ENCODE measurements at places on chromosomes 3 and 15.
A peak's percentile ranks its signal among the peaks of the same experiment; 100 is the strongest.

DNA sequence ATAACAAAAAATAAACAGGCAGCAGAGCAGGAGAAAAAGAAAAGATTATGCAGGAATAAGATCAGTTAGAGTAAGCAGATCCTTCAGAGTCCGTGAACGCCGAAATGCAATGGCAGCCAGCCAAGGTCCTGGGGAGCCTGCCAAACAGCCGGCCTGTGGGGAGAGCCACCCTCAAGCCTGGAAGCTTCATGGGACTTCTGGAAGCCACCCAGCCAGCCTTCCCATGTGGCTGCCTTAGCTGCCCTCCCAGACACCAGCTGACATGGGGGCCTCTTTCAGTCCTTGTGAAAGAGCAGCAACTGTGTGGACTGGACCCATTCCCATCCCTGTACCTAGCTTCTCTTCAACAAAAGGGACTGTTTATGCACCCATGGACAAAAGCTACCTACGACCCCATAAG, 64.9 kb upstream of the RAD18 start:
- DNase-seq: no peak

DNA sequence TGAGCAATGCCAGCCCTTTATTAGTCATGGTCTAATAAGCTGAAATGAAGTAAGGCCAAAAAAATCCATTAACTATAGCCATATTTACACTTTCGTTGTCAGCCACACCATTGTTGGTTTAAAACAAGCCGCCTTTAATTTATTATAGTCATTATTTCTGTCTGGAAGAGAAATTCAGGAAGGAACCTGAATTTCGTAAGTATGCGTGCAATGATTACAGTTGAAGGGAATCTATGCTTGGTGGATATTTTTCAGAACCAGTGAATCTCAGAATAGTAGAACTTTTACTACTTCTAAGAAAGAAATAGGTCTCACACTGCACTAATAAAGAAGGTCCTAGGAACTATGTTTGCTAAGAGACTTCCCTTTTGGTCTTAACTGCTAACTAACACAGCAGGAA, 59.1 kb downstream of the FAM43A start:
- no peak for DNase-seq

GRCh38 chr3:38222032-38222634, 43.5 kb upstream of the SLC22A13 start:
- DNase-seq: no peak

GRCh38 chr3:136192831-136193230, 3.3 kb downstream of the MSL2 start:
- no peak for DNase-seq

DNA sequence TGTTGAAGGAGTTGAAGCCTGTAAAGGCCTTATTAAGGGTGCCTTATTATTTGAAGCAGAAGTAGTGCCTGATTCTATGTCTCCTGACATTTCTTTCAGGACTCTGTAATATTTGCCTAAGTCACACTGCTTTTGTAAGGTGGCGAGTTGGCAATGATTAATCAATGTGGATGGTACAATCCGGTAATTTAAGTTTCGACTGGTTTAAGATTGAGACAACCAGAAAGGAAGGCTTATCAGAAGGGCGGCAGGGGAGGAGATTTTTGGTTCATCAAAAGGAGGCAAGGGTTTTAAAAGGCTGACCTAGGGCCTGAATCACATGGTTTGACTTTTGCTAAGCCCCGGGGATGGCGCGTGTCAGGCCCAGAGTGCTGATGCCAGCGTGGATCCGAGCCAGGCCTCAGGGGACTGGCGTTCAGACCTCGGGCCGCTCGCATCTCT, 830 bp upstream of the RNF13 start:
- DNase-seq: no peak

- no peak for DNase-seq
Observed at GRCh38 chr3:194046995-194047645, 88.8 kb upstream of the HES1 start.

DNA sequence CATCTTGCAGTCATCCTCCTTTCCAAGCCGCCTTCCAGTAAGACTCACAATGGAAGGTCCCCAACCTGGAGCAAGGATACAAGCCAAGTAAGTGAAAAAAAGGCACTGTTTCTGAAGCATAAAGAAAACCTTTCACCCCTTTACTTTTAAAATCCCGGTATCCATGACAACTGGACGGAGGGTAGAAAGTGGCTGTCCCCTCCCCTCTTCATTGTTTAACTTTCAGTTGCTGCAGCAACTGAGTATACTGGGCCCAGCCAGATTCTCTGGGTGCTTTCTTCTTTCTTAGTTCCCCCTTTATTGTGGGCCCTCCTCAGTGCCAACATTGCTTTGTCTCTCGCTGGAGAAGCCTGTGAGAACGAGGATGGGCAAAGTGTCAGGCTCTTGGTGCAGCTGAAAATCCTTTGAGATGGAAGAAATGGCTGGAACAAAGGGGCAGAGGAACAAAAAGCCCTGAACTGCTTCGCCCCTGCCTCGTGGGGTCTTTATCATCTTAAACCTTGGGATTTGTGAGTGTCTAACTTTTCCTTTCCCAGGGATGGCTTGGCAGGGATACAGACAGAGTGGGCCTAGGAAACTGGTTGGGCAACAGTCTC, 224.0 kb upstream of the RGMA start:
- no peak for DNase-seq

DNA sequence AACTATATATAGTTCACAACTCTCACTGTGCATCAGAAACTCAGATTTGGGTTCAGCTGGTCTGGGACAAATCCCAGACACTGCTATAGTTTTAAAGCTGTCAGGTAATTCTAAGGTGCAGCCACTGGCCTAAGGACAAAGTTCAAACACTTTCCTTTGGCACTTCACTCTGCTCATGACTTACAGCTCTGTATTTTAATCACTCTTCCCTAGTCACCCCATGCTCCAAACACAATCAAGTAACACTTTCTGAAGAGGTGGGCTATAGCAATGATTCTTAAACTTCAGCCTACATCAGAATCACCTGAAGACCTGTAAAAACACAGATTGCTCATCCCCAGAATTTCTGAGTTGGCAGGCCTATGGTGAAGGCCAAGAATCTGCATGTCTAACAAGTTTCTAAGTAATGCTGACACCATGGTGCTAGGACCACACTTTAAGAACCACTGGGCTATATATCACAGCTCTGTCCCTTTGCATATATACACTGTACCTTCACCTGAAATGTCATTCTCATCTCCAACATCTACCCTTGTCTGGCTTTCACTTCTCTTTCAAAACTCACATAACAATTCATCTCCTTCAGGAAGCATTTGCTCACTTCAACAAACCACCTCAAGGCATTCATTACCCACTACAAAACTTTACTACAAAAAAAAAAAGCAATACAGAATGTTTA, 21.4 kb downstream of the STAG1 start:
- DNase-seq: no peak

GRCh38 chr15:38253351-38253781, 730 bp downstream of the SPRED1 start:
- no peak for DNase-seq

- DNase-seq: no peak
Observed at GRCh38 chr15:87672309-87673288, 583.9 kb downstream of the NTRK3 start.

DNA sequence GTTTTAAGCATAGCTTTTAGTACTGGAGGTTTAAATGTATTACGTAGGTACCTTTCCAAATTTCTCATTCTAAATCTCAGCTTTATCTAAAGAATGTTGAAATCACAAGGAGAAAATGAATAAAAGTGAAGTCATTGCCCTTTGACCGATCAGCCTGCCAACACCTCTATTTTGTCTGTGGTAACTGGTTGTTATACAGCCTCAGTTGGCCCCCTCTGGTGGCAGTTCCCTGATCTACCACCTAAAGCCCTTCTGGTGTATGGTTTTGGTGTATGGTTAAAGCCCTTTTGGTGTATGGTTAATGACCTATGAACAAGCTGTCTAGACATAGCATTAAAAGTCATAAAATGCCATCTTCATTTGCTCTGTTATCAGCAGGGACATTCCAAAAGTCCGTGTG, 378.2 kb upstream of the AZI2 start:
- DNase-seq: no peak

DNA sequence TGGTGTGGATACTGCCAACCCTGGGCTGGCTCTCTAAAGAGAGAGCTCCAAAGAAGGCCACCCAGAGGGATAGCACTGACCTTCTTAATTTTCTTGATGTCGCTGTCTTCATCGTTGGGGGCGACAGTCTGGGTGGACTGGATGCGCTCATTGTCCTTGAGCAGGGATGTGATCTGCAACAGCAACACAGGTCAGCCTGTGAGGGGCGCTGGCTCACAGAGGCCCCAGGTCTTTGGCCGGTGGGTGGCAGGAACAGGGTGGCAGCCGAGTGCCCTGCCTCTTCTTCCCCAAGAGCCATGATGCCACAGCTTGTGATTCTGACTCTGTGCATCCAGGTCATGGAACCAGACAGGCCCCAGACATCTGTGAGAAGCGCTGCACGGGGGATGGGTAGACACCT, 41.2 kb downstream of the RASGRF1 start:
- no peak for DNase-seq

- DNase-seq: no peak
Observed at GRCh38 chr15:91508633-91509032, 344.9 kb upstream of the SLCO3A1 start.

DNA sequence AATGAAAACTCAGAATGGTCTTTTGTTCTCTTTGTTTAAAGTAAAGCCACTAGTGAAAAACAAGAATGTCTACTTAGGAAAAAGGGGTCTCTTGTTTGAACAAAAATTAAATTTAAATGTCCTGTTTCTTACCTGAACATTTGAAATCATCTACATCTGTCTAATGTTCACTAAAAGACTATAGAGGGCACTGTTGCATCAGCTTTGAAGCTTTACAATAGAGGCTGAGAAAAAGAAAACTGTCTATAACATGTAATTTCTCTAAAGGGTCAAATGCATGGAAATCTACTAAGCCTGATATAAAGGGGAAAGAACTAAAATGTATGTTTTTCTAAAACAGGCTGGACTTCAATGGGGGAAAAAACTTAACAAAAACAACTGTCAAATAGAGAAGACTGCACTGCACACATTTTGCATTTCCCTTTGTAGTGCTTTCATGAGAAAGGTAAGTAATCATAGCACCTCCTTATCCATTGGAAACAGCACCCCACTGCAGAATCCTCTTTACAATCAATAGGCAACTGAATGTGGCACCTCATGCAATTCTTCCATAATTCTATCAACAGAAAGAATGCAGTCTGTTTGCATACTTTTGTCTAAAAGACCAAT, 26.3 kb downstream of the DPH6 start:
- peak; percentile 53 for DNase-seq

GRCh38 chr15:67365994-67366393, 111.4 kb downstream of the IQCH start:
- no peak for DNase-seq

DNA sequence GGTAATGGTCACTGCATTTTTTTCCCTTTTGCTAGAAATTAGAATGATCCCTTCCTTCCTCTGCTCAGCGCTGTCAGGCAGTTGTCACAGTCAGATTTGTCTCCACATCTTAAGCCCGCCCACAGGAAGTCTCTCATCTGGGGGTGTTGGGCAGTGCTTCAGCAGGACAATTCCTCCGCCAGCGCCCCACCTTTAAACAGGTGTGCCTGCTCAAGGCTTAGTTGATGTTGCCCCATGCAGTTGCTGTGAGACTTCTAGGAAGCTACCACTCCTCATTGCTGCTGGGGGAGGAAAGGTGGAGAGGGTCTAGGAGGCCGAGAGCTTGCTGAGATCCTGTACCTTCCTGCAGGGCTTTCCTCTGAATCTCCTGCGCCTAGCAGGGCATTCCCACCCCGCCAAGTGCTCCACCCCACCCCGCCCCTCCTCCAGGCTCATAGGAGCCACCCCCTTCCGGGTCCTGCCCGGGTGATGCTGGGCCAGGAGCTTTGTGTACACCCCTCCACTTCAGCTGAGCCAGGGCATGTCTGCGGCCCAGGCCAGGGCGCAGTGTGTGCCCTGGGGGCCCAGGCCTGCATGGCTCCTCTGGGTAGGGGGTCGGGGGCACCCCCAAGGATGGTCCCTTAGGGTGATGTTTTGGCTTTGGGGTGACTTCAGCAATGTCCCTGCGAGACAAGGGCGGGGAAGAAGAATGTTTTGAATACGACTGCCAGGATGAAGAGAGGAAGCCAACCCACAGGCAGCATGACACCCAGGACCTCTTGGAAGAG, 68.7 kb downstream of the TRAK1 start:
- DNase-seq: peak; percentile 40

DNA sequence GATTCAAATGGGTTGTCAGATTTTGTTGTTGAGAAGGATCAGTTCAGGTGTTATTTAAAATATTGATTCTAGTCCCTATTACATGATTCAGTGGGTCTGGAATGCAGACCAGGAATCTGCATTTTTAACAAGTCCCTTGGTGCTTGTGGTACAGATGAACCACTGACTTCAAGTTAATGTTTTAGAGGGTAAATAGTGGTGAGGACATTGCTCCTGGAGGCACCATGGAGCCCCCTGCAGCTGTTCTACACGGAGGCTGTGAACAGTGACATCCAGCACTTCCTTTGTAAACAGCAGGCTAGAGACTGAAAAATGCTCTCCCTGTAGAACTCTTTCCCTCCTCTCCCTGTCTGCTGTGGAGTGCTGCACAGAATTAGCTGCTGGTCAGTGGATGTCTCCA, 4.8 kb upstream of the FSIP1 start:
- DNase-seq: no peak

DNA sequence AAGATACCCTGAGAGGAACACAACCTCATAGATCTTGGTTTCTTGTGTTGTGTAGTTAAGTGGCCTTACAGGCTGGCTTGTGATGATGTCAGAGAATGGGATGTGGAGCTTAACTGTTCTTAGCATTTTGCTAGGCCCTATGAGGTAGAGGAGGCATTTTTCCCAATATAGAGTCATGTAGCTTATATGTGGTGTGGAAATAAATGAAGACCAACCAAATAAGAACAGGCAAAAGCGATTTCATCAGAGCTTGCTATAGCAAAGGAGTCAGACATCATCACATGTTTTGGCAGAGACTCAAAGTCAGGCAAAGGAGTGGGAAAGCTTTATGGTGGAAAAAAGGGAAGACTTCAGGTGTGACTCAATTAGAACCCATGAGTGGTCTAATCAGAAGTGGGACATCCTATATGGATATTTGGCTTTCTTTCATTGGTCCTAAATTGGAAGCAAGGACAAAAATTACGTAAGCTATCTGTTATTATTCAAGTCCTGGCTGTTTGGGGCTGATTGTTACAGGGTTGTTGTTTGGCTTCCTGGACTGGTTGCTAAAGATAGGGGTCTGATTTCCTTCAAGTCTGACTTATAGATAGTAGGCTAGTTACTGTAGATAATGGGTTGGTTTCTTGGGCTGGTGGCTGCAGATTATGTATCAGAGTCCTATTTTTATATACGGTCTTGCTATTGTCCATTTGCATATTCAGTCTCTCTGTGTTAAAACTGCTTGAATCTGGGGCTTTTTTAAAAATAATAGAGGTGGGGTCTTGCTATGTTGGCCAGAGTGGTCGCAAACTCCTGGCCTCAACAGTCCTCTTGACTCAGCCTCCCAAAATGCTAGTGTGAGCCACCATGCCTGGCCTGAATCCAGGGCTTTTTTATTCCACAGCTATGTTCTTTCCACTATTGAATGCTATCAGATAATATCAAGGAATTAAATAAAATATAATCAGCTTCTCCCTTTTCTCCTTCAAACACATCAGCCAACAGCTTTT, 30.3 kb upstream of the SETD2 start:
- DNase-seq: no peak

DNA sequence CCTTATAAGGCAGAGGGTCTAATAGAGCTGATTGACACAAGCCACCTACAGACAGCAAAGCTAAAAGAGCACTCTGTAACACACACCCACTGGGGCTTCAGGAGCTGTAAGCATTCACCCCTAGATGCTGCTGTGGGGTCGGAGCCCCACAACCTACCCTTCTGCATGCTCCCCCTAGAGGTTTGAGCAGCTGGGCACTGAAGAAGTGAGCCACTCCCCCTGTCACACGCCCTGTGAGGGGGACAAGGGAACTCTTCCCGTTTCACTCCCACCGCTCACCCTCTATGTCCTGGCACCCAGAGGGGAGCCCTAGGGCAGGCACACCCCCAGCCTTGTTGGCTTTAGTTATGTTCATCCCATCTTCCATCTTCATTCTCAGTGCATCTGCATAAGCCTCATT, 9.4 kb upstream of the CSTA start:
- no peak for DNase-seq
